Hematopoietic multipotent progenitor cell treated with erythropoietin and hydrocortisone succinate and interleukin-3 and kit ligand, for 8 days (in vitro differentiated cells): ENCODE measurements at places on chromosomes 16 and 17.

- no peak for DNase-seq
Observed at GRCh38 chr16:88084881-88085280, 133.6 kb downstream of the BANP start.

- DNase-seq: no peak
Observed at GRCh38 chr17:65952586-65952985, 239.3 kb downstream of the CEP112 start.

DNA sequence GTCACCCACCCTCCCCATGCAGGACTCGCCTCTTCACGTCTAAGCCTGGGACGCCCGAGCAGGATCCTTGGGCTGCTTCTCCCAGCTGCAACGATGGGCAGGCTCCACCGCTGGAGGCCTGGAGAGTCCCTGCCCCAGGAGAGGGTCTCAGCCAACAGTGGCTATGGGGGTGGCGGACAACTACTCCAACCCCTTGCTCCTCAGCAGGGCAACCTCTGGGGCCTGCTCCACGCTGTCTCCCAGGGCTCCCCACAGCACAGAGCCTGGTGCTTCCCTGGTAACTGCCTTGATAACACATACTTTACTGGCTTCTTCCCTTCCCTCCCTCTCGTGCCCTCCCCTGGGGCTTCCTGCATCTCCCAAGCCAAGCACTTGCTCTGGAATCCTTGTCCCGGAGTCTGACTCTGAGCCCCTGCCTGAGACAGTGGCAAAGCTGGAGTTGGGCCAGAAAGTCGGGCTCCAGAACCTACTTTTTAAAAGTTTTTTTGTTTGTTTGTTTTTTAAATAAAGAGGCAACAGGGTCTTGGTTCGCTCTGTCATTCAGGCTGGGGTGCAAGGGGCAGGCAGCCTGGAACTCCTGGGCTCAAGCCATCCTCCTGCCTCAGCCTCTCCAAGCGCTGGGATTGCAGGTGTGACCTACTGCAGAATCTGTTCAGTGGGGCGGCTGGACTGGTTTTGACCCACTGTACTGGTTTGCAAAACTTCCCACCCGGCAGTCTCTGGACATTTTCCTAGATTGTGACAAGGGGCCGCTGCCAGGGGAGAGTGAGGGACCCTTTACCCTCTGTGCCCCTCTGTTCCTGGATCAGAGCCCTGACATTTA is 99.4 kb downstream of the TNFRSF13B start:
- no peak for DNase-seq

DNA sequence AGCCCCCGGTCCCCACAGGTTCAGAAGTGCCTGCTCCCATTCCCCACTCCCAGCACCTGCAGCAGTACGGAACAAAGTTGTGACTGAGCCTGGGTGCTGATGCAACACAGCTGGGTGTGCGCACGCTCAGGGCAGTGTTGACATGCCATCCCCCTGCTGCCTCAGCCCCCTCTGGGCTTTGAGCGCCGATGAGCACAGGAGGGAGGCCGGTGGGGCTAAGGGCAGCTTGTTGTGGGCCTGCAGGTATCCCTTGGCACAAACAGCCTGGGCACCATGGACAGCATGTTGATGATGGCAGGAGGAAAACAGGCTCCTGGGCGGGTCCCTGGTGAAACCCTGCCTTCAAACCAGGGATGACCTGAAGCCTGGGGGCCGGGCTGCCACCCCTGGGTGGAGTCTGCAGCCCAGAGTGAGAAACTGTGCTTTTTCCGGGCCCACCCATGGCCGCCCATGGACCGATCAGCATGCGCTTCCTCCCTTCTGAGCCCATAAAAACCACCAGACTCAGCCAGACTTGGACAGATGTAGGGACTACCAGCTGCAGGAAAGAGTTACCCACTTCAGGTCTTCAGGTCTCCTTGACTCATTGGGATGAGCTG is 175.5 kb downstream of the PHKB start:
- no peak for DNase-seq

DNA sequence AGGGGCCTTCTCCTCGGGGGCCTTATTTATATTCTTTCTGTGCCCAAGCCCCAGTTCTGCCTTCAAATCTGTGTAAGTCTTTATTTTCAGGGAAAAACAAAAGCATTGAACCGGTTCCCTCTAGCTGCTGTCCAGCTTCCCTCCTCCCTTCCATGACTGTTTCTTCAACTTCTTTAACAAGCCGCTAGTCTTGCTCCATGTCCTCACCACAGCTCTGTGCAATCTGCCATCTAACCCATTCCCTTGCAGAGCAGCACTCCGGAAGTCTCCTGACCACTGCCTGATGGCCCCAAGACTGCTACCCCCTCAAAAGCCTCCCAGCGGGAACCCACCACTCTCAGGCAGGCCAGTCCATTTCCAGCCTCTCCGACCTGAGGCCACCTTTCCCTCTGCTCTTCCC is 16.9 kb downstream of the EMC8 start:
- DNase-seq: no peak

GRCh38 chr17:39632153-39632941 is 4.6 kb upstream of the STARD3 start:
- DNase-seq: no peak

DNA sequence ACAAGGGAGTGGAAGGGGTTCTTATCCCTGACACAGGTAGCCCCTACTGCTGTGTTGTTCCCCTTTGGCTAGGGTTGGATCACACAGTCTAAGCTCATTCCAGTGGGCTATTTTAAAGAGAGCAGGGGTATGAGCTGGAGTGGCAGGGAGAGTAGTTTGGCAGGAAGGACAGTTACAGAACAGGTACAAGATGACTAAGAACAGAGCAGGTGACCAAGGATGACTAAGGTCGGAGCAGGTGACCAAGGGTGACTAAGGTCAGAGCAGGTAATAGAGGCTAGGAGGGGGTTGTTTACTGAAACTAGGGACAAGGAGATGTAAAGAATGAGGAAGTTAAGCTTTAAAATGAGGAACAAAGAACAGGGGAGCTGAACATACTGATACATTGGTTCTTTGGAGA is 58.8 kb downstream of the UTP18 start:
- DNase-seq: no peak

DNA sequence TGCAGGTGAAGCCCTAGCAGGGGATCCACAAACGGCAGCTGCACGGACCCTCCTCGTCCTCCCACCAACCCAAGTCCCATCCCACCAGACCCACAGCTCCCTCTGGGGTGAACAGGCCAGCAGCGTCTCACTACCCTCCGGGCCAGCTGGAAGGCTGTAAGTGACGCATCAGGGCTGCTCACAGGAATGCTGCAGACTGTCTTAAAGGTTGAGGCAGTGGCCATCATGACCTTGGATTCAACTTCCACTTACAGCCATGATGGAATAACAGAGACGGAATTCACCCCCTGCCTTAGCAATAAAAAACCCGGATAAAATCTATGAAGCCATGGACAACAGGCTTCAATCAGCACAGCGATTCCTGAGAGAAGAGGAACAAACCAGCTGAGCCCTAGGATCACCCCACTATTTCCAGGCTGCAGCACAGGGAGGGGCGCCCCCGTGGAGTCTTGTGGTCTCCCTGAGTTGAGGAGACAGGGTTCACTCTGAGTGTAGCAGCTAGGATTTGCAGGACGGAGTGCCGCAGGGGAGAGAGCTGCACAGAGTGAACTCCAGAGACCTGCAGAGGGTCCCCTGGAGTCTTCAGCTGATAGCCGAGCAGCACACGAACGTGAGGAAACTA is 10.5 kb downstream of the FAM83G start:
- no peak for DNase-seq

GRCh38 chr17:78529871-78530670 is 47.1 kb downstream of the DNAH17 start:
- no peak for DNase-seq

GRCh38 chr17:50513495-50513894 is 5.3 kb downstream of the MYCBPAP start:
- no peak for DNase-seq

DNA sequence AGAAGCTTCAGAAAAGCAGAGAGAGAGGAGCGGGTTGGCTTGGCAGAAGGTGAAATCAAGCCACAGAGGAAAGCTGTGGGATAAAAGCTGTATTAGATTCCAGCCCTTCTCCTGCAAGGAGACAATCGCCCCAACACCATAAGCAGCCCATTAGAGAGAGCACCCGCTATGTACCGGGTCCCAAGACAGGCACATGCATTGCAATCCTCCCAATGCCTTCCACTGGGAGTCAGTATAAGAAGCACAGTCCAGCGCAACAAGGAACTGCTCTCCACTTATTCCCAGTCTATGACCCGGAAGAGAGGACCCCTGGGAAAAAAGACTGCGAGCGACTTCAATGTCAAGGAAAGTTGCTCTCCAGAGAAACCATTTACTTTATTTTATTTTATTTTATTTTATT is 43.8 kb downstream of the NOG start:
- no peak for DNase-seq

DNA sequence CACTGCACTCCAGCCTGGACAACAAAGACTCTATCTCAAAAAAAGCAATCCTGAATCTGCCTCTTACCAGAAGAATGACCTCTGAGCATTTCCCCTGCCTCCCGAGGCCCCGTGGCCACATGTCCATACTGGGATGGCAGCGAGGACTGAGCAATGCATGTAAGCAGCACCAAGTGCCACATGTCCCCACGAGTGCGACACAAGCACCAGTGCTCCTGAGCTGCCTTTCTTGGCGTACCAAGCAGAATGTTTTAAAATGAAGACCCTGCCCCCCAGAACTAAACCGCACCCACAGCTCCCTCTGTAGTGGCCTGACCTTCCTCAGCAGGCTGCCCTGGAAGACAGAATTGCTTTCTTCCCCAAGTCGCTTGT is 373.3 kb downstream of the SLC39A11 start:
- DNase-seq: no peak

DNA sequence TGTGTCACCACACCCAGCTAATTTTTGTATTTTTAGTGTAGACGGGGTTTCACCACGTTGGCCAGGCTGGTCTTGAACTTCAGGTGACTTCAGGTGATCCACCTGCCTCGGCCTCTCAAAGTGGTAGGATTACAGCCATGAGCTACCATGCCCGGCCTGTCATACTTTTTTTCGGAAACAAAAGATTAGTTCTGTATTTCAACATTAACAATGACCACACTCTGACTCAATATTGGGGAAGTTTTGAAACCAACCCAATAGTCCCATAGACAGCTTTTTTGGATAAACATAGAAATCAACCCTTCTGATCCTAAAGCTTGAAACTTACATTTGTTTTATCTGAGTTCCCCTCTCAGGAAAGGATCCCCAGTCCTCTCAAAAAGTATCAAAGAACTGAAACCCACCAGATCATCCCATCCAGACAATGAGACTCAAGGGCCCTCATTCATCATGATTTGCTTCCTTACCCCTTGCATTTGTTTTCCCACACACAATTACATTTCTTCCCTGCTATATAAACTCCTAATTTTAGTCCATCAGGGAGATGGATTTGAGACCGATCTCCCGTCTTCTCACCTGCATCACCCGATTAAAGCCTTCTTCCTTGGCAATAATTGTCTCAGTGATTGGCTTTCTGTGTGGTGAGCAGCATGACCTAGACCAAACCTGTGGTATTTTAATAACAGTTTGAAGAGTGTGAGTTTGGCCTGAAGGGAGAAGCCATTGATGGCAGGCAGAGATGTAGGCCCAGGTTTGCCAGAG is 7.2 kb upstream of the AGRP start:
- no peak for DNase-seq

- no peak for DNase-seq
Observed at GRCh38 chr16:17327664-17328335, 143.0 kb downstream of the XYLT1 start.

DNA sequence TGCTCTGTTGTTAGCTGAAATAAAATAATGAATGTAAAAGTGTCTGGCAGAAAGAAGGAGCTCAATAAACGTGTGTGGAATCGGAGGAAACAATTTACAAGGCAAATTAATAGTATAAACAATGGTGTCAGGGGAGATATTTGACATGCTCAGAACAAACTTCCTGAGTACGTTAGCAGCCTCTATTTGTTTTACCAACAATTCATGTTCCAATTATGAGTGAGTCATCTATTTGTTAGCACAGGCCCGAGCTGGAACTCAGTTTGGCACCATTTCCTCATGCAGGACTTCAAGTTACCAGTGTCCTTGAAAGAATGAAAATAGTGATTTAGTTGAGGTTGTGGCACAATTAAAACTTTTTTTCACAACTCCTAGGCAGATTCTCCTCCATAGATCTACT is 9.1 kb downstream of the ASIC2 start:
- no peak for DNase-seq

GRCh38 chr17:17767154-17767869 is 69.5 kb downstream of the SREBF1 start:
- no peak for DNase-seq

- DNase-seq: no peak
Observed at GRCh38 chr17:56594320-56595107, 1.0 kb downstream of the NOG start.

DNA sequence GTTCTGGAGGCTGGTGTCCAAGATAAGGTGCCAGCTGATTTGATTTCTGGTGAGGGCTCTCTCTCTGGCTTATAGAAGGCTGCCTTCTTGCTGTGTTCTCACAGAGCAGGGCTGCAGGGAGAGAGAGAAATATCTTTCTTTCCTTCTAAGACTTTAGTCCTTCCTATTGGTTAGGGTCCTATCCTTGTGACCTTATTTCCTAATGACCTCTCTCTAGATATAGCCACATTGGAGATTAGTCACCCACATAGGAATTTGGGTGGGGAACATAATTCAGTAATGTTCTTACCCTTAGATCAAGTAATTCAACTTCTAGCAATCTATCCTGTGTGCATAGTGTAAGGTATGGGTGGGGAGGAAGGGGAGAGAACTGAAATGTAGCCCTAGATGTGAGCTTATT is 18.0 kb upstream of the ABCA5 start:
- no peak for DNase-seq
